NCI-H510A (cell line): ENCODE measurements at places on chromosomes 7 and 10.

DNA sequence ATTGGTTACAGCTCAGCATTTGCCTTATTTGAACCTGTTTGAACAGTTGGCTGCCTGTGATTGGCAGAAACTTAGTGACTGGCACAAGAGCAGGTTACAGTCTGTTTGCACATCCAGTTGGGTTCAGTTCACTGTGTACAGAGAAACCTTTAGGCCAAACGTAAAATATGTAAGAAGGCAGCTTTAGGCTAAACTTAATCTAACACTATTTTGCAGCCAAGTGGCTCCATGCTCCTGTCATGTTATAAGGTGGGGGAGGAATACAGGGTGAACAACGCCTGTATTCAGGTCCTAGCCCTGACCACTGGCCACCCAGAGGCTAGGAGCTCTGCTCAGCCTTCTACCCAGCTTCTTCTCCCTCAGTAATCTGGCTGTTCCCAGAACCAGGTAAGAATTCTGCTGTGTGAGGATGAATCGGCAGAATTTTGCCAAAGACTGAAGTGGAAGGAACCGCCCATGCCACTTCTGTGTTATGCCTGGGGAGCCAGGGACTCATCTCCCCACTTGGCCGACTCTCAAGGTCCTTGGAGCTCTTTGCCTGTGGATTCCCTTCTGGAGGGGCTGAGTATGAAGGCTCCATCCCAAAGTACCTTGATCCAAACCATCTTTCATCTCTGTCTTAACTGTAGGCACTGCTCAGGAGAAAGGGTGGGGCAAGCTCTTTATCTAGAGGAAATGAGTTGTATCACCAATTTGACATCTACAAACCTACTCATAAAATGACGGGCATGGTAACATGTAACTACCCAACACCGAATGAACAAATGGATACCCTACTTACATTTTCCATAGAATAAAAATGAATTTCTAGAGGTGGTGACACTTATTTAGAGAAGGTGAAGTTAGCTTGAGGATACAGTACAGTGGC lies 164.4 kb upstream of the NAMPT start:
- no peak for DNase-seq

- DNase-seq = peak; percentile 24
Observed at GRCh38 chr10:85542152-85542551, 824.4 kb downstream of the GRID1 start.

- no peak for DNase-seq
Observed at GRCh38 chr7:111743244-111743847, 181.1 kb upstream of the IMMP2L start.

DNA sequence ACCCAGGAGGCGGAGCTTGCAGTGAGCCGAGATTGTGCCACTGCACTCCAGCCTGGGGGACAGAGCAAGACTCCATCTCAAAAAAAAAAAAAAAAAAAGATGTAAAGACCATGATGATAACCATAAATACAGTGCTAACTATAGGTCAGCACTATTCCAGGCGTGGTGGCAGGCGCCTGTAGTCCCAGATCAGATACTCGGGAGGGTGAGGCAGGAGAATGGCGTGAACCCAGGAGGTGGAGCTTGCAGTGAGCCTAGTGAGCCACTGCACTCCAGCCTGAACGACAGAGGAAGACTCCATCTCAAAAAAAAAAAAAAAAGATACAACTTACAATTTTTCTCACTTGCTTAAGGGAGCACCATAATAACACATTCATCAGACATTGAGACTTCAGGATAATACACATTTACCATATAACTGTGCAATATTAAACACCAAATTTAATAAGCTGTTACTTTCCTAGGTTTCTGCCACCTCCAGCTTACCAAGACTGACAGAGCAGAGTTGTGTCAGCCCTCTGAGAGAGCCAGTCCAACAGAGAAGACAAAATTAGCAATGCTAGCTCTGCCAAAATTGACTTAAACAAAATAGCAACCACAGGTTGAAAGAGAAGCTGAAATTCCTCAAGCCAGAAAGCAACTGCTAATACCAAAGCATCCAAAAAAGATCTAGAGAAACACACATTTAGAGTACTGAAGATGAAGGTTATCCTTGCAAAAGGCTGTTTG lies 8.2 kb downstream of the DNA2 start:
- no peak for DNase-seq

- no peak for DNase-seq
Observed at GRCh38 chr10:23325132-23325531, 19.5 kb downstream of the C10orf67 start.

GRCh38 chr7:24783698-24784097 lies 26.4 kb upstream of the GSDME start:
- no peak for DNase-seq

DNA sequence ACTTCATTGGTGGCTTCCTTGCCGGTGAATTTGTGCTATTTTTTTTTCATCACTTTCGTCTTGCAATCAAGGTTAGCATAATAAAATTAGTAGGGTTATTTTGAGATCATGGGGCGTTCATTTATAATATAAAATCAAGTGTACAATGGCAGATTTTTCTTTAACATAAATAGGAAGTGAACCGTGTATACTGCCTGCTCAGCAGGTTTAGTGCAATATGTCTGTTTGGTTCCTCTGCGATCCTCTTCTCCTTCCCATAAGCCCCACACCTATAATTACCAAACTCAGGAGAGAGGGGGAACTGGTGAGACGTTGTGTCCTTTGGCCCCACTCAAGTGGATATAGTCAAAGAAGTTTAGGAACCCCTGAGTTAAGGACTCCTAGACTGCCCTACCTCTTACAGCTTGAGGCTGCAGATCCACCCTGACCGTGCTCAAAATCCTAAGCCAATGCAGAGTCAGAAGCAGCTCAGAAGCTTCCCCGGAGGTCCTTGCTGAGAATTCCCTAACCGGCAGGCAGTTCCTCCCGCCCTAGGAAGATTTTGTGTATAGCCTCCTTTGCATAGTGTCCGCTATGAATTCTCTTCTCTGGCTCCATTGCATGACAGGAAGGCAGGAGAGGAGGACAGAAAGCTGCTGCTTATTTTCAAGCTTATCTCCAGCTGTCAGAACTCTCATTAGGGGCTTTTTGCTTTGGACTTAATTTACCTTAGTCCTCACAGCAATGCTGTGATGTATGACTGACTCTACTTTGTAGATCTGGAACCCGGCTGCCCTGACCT lies 41.5 kb downstream of the PYROXD2 start:
- no peak for DNase-seq

GRCh38 chr10:91700273-91700672 lies 67.4 kb upstream of the PPP1R3C start:
- no peak for DNase-seq

DNA sequence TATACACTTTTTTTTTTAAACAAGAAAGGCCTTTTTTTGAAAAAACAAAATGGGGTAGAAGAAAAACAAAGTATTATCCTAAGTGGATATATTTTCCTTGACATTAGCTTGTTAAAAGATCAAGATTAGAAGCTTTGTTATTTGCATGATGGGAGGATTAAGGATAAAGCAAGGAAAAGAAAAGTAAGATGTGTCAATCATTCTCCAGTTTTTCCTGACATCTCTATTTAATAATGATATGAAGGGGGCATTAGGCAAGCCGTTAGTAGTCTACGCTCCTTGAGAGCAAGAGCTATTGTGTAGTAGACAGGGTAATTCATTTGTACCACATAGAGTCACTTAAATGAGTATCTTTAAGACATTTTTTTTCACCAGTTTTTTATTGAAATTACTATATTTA lies 137.6 kb downstream of the RNF133 start:
- DNase-seq = no peak

- no peak for DNase-seq
Observed at GRCh38 chr10:96416643-96417042, 57.8 kb upstream of the OPALIN start.

- no peak for DNase-seq
Observed at GRCh38 chr10:60139798-60140566, 233.6 kb upstream of the CCDC6 start.

DNA sequence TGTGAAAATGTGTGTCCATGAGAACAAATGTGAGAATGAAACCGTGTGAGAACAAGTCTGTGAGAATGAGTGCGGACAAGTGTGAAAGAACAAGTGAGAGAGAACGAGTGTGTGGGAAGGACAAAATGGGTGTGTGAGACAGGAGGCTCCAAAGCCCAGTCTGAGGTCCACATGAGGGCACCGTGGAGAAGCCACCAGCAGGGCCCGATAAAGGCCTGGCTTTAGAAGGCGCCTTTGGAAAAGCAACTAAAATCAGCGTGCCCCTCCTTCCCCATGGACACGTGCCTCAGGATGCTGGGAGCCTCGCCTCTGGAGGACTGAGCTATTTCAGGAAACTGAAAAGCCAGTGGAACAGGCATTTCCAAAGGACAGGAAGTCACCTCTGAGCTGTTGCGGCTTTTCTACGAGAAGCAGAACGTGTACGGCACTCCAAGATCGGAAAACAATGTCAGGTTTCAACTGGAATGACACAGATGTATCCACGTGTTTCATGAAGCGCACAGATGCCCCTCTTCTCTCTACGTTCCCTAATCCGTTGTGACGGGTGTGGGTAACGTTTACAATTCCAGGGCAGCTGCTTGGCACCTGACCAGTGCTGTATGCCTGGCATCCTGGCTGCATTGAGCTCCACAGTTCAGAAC lies 46.4 kb downstream of the ESYT2 start:
- DNase-seq = peak; percentile 64
